Endothelial cell (in vitro differentiated cells): ENCODE measurements at places on chromosomes 12 and 14. TPM values are rescaled to one million over a fixed set of nuclear protein-coding genes. Genes with fewer than 3 reads are reported as not detected.

Gene HHIPL1
- total RNA-seq, result 15.1 TPM

Gene LIN7A
- total RNA-seq, result 34.0 TPM

DNA sequence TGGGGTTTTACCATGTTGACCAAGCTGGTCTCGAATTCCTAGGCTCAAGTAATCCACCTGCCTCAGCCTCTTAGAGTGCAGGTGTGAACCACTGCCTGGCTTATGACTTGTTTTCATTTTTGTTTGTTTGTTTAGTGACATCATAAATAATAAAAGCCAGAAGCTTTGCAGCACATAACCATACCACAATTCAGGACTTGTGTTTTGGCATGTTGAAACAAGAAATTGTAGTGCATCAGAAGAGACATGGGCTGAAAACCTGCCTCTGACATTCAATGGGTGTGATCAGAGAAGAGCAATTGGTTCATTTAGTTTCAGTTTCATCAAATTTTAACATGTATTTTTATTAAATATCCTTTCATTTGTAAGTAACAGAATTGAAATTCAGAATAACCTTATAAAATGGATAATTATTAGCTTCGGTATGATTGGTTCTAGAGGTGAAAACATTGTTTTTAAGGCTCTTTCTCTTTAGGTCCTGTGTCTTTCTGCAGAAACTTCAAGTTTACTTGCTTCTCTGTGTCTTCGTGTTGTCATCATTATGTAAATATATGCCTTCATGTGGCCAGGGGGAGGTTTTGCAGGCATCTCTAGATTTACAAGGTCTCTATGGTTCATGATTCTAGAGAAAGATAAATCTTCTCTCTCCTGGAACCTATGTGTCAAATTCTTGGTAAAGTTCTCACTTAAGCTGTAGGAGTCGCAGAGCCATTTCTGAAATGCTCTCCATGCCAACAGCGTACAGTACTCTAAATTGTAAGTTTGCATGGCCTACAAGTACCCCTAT, 312.0 kb downstream of the KCNC2 start:
- no peak for DNase-seq

Gene ANO2
- 4.5 TPM for total RNA-seq

DNA sequence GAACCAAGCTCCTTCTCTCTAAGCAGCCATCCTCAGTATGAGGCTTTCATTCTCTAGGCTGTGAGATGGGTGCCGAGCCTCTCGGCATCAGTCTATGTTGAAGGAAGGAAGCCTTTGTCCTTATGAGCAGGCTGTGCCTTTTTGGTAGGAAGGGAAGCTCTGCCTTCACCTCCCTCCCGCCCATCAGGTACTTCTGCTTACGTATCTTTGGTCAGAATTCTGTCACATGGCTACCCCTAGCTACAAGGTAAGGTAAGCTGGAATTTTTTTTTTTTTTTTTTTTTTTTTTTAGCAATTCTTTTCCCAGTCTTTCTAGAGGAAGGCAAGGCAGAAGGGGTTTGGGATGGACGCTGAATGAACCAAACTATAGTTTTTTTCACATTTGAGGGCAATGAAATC, 16.9 kb downstream of the BATF start:
- DNase-seq, result no peak

DNA sequence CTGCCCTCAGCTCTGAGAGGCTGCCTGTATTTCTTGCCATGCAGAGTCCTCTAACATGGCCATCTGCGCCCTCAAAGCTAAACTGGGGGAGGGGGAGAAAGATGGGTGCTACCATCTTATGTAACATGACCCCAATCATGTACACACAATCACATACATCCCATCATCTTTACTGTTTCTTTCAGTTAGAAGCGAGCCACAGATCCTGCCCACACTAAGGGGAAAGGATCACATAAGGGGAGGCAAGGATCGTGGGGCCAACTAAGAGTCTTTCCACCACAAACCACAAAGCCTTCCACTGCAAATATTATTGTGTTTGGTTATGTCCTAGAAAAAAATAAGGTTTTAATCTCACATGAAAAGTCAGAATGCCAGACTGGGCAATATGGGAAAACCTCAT, 11.8 kb upstream of the AMN1 start:
- no peak for DNase-seq

DNA sequence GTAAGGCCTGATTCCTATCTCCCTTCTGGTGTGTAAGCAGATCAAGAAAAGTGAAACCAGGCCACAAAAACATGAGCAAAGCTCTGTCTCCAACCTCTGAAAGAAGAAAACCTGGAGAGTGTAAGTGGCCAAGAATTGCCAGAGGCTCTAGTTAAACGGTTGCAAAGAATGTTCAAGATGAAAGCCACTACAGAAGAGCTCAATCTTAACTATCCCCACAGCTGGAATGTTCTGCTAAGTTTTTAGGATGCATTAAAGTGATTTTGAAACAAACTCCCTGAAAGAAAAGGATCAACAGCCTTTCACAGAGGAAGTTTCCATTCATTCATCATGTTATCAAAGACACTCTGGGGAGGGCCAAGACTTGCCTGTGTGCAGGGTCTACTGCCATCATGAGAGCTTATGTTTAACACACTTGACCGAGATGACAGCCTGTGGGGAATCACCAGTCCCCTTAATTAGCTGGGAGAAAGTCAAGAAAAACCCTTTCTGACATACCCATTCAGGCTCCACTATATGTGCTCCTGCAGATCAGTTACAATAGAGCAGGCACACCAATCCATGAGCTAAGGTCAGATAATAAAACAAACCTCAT, 128.0 kb upstream of the OVCH1 start:
- DNase-seq, result no peak
